Caudate nucleus (tissue), 63 donors: ENCODE measurements at places on chromosomes 2 and 18.
A peak's percentile ranks its signal among the peaks of the same experiment; 100 is the strongest.

DNA sequence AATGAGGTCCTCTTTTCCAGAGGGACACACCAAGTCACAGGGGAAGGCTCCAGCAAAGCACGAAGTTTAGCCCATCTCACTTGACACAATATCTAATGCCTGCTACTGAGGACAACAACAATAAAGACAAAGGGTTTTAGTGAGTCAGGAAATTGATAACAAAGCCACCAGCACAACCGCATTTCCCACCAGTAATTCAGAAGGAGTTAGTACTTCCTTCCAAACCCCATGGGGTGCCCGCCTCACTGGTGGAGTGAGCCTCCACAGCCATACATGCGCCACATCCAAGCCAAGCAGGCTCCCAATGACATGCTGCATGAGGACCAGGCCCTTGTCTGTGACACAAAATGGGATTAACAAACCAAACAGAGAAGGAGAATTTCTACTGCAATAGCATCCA, 40.1 kb downstream of the MRPL35 start:
- DNase-seq, result no peak

GRCh38 chr2:49210191-49210590, 55.9 kb upstream of the FSHR start:
- no peak for DNase-seq

- DNase-seq, result no peak
These were observed 636.2 kb upstream of the CHAC2 start for GRCh38 chr2:53131416-53131815.

DNA sequence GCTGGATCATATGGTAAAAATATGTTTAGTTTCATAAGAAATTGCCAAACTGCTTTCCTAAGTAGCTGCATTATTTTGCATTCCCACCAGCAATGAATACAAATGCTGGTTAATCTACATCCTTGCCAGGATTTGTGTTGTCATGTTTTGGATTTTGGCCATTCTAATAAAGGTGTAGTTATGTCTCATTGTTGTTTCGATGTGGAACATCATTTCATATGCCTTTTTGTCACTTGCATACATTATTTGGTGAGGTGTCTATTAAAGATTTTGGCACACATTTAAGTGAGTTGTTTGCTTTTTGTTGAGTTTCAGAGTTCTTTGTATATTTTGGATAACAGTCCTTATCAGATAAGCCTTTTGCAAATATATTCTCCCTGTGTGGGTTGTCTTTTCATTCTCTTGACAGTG, 299.2 kb upstream of the TFPI start:
- DNase-seq, result no peak

- DNase-seq, result no peak
These were observed 24.5 kb downstream of the TYMS start for GRCh38 chr18:681985-682384.

DNA sequence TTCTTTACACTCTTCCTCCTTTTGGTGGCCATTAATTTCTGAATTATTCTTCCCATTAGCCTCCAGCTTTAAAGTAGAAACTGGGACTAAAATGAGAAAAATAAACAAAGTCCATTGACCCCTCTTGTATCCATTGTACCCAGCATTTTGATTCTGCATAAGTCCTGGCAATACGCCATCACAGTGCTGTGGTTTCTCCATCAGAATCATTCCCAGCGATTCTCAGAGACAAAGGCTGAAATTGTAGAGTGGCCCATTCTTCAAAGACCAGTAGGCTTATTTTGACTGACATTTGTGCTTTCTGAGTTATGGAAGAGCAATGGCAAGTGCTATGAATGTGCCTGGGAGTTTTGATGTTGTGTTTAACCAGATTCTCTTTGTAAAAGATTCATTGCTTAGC, 199.3 kb upstream of the GALNT5 start:
- DNase-seq, result no peak

DNA sequence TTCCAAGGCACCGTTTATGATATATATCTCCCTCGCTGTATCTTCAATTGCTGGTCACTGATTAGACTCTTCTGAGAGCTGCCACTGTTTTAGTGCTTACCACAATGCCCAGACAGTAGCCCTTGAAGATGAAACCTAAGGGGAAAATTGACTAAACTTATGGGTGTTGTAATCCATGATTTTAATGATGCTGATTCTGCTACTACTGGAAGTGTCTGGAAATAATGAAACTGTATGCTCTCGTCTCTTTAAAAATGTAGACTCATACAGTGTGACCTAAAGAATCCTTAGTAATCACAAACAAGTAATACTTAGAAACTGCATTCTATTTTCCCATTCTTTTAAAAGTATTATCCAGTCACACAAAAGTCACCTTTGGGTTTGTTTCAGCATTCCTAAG, 5.5 kb upstream of the SLC8A1 start:
- DNase-seq, result no peak

DNA sequence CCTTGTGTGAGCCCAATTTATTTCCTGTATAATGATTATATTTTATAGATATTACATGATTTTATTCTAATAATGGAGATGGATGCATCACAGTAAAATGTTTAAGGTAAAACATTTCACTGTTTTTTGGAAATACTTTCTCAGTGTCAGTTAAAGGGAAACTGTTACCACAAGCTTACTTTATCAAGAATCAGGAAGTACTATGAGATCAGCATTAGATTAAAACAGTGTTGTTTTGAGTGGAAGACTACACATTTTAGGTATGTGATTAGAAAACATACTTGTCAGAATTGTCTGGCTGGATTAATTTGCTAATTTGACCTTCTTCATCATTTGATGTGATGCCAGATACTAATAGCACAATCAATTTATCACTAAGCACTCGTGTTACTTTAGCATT, at the start of gene HRH4:
HRH4 (plus strand) TSS at position 250 of the 400 bp plus-strand sequence; CDS start at position 342, 92 bp downstream.
- DNase-seq, result no peak

GRCh38 chr2:178413472-178414265, 37.3 kb downstream of the PRKRA start:
- peak; percentile 62 for DNase-seq

DNA sequence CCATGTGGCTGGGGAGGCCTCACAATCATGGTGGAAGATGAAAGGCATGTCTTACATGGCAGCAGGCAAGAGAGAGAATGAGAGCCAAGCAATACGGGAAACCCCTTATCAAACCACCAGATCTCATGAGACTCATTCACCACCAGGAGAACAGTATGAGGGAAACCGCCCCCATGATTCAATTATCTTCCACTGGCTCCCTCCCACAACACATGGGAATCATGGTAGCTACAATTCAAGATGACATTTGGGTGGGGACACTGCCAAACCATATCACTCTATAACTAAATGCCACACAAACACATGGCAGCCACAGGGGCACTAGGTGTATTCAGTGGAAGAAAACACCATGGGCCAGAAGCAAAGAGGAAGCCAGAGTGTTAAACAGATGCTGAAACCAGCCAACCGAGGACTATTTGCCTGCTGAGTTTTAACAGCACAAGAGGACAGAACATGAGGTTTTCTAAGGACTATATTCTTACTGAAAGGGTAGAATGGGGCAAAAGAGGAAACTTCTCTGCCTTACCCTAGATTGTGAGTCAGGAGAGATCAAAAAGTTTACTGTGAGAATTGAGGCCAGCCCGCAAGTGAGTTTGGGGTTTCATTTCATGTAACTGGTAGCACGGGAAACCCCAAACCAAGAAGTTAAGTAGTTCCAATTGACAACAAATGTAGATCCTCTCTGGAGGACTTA, 49.2 kb downstream of the SIGLEC15 start:
- DNase-seq, result no peak

DNA sequence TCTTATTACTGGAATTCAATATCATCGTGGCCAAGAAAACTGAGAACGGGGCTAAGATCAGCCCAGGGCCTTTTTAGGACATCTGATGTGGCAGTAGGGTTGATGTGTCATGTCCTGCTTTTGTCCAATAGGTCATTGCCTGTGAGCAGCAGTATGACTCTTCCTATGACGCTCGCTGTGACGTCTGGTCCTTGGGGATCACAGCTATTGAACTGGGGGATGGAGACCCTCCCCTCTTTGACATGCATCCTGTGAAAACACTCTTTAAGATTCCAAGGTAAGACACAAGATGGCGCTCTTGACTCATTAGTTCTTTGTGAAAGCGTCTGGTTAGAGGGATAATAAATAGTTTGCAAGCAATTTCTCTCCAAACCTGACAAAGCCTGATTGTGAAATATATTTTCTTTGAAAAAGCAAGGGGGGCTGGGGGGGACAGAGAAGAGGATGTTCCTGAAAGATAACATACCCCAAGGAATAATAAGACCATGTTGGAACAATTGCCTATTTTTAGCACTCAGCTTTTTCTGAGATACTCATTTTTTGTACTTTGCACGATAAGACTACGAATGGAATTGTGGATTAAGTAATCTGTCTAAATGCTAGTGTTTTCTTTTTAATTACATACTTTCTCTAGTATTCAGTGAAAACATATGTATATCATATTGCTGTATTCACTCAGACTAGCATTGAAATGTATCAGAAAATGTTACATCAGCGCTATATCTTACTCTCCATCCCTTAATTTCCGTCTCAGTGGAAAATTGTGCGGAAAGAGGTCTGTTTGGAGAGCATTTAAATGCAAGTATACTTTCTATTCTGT, 58.1 kb downstream of the MYO3B start:
- no peak for DNase-seq

GRCh38 chr2:108607706-108608301, 73.5 kb downstream of the LIMS1 start:
- no peak for DNase-seq

GRCh38 chr18:49858309-49859020, 45.1 kb upstream of the ACAA2 start:
- DNase-seq, result peak; percentile 59

- DNase-seq, result no peak
These were observed 90.5 kb downstream of the ICOS start for GRCh38 chr2:204027091-204027490.

- DNase-seq, result no peak
These were observed 502.7 kb downstream of the RNF144A start for GRCh38 chr2:7419814-7420311.

DNA sequence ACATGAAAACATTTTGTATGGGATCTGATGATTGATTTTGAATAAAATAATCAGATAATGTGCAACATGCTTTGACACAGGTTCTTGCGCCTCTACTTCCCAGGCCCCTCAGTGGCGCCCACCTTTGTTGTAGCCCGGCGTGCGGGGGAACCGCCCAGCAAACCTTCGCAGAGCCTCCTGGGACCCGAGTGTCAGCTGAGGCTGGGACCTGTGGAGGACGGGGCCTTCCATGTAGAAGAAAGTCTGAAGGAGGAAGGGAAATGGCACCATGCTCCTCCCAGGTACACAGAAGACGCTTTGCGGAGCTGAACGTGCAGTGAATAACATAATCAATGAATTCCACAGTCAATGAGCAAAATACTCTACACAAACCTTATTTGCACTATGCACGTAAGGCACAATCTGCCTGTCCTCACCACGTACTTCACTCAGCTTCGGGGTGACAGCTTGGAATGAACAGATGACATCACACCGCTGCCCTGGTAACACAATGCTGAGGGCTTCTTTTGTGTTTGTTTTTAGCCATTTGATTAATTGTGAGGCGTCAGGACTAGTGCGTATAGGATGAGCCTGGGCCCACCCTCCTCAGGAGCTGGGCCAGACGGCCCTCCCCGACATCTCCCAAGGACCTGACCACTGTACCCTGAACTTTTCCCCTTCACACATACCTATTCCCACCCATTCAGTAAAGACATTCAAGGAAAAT, 78.1 kb downstream of the TWIST2 start:
- no peak for DNase-seq

- no peak for DNase-seq
These were observed 14.9 kb upstream of the GALR1 start for GRCh38 chr18:77234504-77235365.

- no peak for DNase-seq
These were observed 131.3 kb upstream of the UNC80 start for GRCh38 chr2:209640358-209640757.

DNA sequence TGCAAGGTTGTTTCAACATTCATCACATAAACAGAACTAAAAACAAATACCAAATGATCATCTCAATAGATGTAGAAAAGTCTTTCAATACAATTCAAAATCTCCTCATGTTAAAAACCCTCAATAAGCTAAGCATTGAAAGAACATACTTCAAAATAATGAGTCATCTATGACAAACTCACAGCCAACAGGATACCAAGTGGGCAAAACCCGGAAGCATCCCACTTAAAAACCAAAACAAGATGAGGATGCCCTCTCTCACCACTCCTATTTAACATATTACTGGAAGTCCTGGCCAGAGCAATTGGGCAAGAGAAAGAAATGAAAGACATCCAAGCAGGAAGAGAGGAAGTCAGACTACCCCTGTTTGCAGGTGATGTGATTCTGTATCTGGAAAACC, 992.2 kb upstream of the PIK3C3 start:
- no peak for DNase-seq

GRCh38 chr2:164793529-164793928, 48.1 kb downstream of the COBLL1 start:
- DNase-seq, result no peak

DNA sequence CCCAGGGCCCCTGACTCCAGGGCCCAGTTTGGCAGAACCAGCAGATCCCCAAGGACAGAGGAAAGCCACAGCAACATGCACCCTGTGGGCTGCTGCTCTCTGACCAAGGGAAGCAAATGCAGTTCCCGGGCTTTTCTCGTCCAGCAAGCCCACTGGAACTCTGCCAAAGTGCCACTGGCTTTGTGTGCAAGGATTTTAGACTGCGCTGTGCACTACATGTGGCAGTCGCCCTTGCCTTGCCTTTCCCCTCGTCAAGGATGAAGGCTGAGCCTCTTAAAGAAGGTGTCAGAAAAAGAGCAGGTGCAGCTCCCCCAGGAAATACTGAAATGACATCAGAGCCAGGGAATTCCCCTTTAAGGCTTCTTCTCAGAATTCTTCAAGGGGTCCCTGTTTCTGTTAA, 199.2 kb downstream of the TFCP2L1 start:
- no peak for DNase-seq

DNA sequence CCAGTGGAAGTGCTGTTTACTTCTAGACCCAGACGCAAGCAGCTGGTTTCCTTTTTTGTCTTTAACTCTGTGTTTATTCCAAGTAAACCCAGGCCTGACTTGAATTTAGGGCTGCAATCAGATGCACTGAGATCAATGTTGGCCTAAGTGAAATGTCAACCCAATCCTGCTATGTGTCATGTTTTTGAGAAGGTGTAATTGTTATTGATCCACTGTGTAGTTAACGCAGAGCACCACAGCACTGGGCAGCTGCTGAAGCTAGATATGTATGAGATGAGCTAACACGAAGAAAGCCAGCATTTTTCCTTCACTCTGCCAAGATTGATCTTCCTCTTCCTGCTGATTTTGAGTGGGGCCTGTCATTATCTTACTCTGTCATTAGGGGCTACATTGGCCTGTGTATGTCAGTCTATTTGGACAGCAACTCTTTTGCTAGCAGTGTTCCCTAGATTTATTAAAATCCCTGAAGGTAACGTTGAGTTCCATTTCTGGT, 18.9 kb upstream of the DLX1 start:
- DNase-seq, result no peak

GRCh38 chr18:36467614-36468013, 170.1 kb downstream of the FHOD3 start:
- DNase-seq, result no peak

GRCh38 chr2:150517951-150518680, 30.6 kb upstream of the RND3 start:
- no peak for DNase-seq
